NCI-H187 treated with DMSO at 0.1 percent for 48 hours (cell line): ENCODE measurements at places on chromosomes 1 and 21.

GRCh38 chr21:31530364-31530763 is 129.1 kb upstream of the SOD1 start:
- no peak for DNase-seq

DNA sequence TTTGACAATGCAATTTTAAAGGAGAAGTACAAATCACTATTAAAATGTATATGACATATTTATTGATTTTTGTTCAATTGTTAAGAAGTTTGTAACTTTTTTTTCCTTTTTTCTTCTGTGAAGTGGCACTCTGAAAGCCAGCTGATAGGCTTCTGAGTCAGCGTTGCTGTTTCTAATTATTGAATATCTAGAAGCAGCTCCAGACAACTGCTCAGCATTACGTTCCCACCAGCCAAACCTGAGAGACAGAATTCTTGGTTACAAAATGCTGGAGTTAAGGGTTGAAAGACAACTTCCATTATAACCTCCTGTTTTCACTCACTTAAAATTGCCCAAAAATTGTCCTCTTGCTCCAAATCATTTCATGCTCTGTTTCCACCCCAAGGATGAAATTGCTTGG is 31.4 kb upstream of the LMX1A start:
- DNase-seq, result no peak

GRCh38 chr1:221829327-221830015 is 87.6 kb upstream of the DUSP10 start:
- no peak for DNase-seq

- DNase-seq, result no peak
Measured at GRCh38 chr1:25023826-25024225, 93.8 kb upstream of the RUNX3 start.

DNA sequence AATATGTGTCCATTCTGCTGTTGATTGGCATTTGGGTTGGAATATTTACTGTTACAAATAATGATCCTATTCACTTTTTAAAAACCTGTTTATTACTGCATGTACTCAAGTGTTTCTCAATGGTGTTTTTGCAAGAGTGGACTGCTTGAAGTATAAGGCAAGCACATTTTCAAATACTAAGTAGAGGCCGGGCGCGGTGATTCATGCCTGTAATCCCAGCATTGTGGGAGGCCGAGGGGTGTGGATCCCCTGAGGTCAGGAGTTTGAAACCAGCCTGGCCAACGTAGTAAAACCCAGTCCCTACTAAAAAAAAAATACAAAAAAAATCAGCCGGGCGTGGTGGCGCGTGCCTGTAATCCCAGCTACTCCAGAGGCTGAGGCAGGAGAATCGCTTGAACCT is 276.9 kb upstream of the ADGRL4 start:
- DNase-seq, result no peak

DNA sequence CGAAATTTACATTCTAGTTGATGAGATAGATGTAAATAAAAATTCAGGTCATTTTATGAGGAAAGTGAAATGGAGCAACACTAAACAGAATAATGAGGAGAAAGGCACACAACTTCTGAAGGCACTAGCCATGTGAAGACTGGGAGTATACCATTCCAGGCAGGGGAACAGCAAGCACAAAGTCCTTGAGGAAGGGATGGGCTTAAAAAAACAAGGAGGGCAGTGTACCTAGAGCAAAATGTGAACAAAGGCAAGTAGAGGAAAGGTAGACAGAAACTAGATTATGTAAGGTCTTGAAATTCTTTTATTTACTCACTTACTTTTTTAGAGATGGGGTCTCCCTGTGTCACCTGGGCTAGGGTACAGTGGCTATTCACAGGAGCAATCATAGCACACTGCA is 54.1 kb upstream of the LRIG2 start:
- no peak for DNase-seq
